ENCODE measurements at places on chromosomes 1 and 21. TPM values are rescaled to one million over a fixed set of nuclear protein-coding genes. Genes with fewer than 3 reads are reported as not detected.

Gene TNFRSF18
- total RNA-seq, result not detected

Gene CD1D
- total RNA-seq, result 3.0 TPM

Gene MAN1C1
- 0.65 TPM for total RNA-seq

Gene PALMD
- total RNA-seq, result 0.59 TPM

Gene ATP1A2
- not detected for total RNA-seq

Gene CDK11A
- 8.6 TPM for total RNA-seq

Gene KCNN3
- total RNA-seq, result 0.32 TPM

Gene SPATA45
- total RNA-seq, result not detected

Gene FAM177B
- not detected for total RNA-seq

Measured in smooth muscle cell of the umbilical artery (primary cell).